ENCODE measurements at places on chromosomes 5 and 9. TPM values are rescaled to one million over a fixed set of nuclear protein-coding genes. Genes with fewer than 3 reads are reported as not detected.
A peak's percentile ranks its signal among the peaks of the same experiment; 100 is the strongest.

TERT gene
- not detected for polyA plus RNA-seq

CD72 gene
- 6.2 TPM for polyA plus RNA-seq

- peak overlapping the region; percentile 78 for H3K4me3 ChIP-seq
- H3K27me3 ChIP-seq: peaks cover 23% of the 10 kb centered on the region
- H3K27ac ChIP-seq: no peak overlapping the region
- H3K4me1 ChIP-seq: peaks cover 44% of the 10 kb centered on the region
- DNase-seq: peak; percentile 72
Measured at GRCh38 chr5:107673368-107674136, 2.8 kb upstream of the EFNA5 start.

DNA sequence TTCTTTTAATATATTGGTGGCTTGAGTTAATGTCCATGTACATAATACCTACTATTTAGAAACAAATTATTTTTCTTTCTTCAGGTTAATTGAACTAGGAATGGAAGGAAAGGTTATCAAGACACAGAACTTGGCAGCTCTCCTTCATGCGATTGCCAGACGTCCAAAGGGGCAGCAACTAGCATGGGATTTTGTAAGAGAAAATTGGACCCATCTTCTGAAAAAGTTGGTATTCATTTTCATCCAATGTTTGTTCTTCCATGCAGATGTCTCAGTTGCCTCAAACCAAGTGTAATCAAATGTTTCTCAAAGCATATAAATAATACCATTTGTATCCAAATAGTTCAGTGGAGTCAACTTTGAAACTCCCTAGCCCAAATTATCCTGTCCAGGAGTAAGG lies 22.6 kb upstream of the LNPEP start:
- H3K4me1 ChIP-seq: peaks cover 4% of the 10 kb centered on the region
- no peak overlapping the region for H3K27ac ChIP-seq
- DNase-seq: no peak
- peaks cover 51% of the 10 kb centered on the region for H3K36me3 ChIP-seq

DNA sequence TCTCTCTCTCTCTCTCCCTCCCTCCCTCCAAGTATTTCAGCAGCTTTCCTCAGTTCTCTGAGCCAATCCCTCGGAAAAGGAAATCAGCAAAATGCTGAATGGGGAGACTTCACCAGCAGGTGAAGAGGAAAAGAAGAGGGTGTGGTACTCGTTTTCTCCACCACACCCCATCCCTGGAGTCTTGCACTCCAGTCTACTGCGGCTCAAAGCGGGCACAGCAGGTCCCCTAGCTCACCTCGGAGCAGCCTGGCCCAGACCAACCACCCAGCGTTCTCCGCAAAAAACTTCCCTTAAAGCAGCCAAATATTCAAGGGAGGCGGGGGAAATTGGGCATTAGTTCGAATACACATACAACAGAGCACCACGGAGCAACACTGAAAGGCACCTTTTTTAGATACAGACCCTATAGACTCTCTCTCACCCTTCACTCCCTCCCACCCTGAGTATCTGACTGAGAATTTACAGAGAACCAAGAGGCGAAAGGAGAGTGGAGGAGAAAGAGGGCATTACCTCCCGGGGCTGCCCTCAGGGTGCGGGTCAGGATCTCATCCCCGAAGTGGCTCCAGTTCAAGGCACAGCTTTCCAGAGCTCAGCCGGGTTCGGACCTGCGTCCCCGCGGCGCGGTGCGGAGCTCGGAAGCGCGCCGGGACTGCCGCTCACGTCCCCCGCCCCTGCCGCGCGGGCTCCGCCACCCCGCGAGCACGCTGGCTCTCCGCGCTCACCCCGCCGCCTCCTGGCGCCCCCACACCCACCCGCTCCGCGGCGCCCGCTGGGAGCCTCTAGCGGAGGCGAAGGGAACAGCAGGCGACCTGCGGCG lies 1638.5 kb upstream of the C9orf72 start:
- H3K27ac ChIP-seq: no peak overlapping the region
- H3K4me1 ChIP-seq: peaks cover 20% of the 10 kb centered on the region
- peak; percentile 44 for DNase-seq
- no peaks in the 10 kb centered on the region for H3K36me3 ChIP-seq
- H3K27me3 ChIP-seq: peaks cover 12% of the 10 kb centered on the region
- peak overlapping the region; percentile 84 for H3K4me3 ChIP-seq
